T-helper 2 cell treated with Interferon-gamma antibody and Interleukin-4, amounts not matched to agents 5 μg/mL and 100 μg/mL, for 36 hours (primary cell): ENCODE measurements at places on chromosomes 2 and 18.

DNA sequence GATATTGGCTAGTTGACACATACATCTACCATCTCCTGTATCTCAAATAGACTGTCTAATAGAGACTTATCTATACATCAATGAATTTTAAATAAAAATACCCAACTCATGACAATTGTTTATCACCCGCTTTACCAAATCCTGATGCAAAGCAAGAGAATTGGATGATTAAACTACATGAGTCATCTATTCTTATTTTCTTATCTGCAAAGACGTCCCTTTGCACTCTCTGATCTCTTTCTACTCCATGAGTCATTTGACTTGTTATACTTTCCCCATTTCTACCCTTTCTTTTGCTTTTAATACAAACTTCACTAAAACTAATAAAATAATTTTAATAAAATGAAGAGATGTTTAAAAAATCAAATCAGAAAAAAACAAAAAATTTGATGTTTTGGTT lies 261.7 kb upstream of the MAP2 start:
- no peak for DNase-seq

DNA sequence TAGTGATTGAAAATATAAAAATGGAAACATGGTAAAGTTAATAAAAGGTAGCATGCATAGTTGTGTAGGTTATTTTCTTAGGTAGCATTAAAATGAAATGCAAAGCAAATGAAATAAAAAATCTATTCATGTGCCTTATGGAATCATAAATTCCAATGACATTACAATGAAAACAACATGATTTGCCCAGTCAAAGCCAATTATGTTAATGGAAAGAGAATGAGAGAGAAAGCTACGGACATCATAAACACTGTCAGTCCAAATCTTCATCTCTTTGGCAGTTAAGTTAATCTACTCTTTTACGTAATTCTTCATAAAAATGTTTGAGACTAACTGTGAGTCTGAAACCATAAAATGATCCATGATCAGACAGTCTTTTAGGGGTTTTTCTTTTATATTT lies 636.7 kb upstream of the SYT4 start:
- DNase-seq, result no peak

DNA sequence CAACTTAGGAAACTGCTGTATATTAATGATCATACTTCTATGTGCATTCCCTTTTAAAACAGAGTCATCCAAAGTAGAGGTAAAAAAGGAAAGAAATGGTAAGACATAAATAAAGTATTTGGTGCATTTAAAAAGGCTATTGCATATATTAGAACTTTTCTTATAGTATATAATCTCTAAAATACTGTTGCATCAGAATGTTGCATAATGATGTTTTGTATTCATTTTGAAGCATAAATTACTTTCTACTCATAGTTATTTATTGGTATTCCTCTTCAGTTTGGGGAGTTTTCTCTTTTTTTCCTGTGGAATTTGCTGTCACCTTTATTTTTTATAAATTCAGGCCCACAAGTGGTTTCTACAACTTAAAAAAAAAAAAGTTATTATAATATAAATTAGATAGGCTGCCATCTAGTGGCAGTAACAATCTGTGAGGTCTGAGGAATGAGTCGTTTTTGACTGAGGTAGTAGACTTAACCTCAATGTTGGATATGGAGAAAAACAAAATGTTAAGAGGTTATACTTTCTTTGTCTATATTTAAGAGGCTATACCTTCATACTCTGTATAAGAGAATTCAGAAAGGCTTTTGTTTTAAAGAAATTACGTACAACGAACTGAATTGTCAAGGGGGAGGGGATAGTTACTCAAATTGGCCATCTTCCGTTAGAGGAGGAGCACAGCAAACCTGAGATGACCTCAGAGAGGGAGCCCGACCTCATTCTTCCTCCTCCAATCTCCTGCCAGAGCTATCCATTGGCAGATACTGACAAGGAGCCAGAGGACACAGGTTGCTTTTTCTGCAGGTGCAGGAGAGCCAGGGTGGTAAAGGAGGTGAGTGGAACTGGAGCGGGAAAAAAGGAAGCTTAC lies 23.8 kb downstream of the ANKAR start:
- DNase-seq, result no peak

DNA sequence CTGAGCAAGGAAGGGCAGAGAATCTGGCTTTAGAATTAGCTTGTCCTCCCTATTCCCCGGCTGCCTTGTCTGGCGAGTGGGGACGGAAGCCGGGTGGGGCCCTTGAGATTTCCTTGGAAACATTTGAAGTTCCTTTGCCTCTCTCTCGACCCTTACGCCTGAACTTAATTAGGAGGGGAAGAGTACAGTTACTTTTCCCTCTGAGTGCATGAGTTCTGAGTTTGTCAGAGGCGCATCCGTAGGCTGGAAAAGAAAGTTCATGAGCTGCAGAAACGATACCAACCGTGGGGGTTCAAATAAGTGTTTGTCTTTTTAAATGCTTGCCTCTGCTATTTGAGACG lies 468 bp downstream of the PIKFYVE start:
- DNase-seq, result no peak

GRCh38 chr18:66724664-66725356 lies 120.9 kb upstream of the CDH19 start:
- no peak for DNase-seq

GRCh38 chr2:20190876-20191713 lies 33.8 kb downstream of the SDC1 start:
- no peak for DNase-seq
